NCI-H1105 treated with DMSO at 0.1 percent for 48 hours (cell line): ENCODE measurements at places on chromosomes 12 and 14.

- DNase-seq, result no peak
Measured at GRCh38 chr14:67644428-67644827, 24.7 kb downstream of the ARG2 start.

GRCh38 chr14:32010604-32011125, 66.4 kb upstream of the ARHGAP5 start:
- DNase-seq, result no peak

GRCh38 chr12:22624548-22624869, 462 bp upstream of the ETNK1 start:
- DNase-seq, result no peak

DNA sequence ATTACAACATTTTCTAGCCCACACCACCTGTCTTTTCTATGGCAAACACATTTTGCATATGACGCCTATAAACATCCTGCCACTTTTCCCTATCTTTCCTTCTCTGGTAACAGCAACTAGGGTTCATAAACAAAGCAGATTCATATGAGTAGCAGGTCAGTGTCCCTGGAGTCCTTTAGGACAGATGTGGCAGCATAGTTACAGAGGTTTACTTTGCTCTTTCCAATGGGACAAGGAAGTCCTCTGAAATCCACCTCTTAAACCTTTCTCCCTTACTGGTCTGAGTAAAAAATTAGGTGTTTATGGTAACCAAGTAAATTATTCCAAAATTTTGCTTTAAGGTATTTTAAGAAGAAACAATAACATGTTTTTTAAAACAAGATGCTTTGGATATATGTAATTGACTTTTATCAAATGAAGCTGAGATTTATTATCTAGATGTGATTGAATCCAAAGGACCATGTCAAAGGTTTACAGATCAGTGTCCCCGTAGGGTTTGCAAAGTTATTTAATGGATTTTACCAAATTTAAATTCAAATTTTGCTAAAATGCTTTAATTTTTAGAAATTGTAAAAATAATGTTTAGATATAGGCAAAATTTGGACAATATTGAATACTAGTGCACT, 79.2 kb upstream of the PAWR start:
- no peak for DNase-seq

- DNase-seq, result no peak
Measured at GRCh38 chr14:64946310-64947045, 3.9 kb upstream of the GPX2 start.

GRCh38 chr14:75428230-75429104, 645 bp downstream of the JDP2 start:
- DNase-seq, result no peak

GRCh38 chr14:89422181-89422951, 5.3 kb upstream of the FOXN3 start:
- DNase-seq, result no peak

DNA sequence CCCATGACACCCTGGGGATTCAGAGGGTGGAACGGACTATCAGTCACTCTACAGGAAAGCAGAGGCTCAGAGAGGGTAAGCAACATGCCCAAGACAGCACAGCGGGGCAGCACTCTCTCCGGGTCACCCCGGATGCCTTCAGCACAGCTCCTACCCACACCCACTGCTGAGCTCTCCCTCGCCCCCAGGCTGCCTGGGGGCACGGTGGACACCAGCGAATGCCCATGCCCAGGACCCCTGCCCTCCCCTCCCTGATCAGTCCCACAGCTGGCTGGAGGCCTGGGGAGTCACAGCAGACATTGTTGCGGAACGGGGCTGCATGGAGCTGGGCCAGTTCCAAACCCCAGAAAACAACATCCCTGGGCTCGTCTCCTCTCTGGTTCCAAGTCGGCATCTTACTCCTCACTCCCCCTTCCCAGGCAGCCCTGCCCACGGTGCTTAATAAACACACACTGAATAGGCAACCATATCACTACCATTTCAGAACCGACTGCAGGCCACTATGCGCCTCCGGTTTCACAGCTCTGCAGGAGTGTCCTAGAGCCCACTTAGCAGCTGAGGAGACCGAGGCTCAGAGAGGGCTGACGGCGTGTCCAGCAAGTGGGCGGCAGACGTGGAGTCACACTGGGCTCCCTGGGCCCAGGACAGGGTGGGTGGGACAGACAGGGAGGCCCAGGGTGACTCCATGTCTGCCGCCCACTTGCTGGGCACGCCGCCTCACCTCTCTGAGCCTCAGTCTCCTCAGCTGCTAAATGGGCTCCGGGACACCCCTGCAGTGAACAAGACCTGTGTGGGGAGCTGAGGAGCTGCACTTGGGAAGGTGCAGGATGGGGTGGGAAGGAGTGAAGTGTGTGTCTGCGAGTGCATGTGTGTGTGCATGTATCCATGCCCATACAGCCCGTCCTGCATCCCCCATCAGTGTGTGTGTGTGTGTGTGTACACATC, 27.0 kb downstream of the CCDC85C start:
- no peak for DNase-seq

DNA sequence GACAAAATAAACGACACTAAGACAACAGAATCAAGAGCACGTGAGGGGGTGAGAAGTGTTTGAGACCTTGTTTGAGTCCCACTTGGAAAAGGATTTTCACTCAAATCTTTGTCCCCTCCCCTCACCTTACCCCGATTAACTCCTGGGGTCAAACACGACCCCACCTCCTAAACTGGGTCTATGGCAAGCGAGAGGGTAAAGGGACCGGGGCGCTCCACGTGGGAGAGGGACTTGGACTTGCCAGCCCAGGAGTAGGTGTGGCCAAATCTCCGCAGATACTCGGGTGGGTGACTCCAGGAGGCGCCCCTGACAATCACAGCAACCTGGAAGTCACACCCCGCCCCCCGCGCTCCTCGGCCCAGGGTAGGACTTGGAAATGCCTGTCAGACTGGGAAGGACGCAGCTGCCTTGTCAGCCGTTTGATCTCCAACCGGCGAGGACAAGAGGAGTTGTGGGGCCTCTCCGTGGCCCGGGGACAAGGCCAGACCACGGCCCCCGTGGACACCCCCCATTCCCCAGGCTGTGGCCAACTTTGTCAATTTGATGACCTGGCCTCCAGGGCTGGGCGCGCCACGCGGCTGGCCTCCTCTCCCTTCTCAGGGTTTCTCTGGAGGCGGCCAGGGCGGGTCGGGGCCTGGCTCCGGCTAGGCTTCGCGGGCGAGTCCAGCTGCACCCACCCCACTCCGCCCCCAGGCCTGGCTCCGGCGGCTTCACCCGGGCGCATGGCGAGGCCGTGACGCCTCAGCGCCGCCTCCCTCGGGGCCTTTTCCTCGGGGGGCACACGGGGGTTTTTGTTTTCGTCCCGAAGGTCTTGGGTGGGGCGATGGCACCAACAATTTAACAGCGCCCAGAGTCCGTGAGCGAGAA, 1.1 kb upstream of the BCL11B start:
- peak; percentile 80 for DNase-seq

GRCh38 chr14:77098529-77099353, 683 bp downstream of the CIPC start:
- DNase-seq, result peak; percentile 38

DNA sequence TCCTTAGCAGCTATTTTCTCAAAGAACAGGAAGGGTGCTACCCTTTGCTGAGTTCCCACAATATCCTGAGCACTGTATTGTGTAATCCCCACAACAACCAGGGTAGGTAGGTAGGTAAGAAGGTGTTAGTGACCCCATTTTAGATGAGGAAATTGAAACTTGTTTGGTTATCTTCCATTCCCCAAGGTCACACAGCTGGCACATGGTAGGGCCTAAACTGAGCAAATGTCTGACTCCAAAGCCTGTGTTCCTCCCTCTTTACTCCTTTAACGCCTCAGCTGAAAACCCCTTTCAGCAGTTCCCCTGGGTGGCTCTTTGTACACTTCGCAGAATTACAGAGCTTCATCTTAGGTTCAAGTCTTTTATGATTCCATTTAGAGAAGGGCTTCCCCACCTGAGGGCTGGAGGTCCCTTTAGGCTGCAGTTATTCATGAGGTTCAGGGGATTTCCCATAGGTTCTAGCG, 26.5 kb upstream of the RIC8B start:
- DNase-seq, result no peak

GRCh38 chr12:93336291-93336741, 41.4 kb upstream of the NUDT4 start:
- DNase-seq, result no peak

DNA sequence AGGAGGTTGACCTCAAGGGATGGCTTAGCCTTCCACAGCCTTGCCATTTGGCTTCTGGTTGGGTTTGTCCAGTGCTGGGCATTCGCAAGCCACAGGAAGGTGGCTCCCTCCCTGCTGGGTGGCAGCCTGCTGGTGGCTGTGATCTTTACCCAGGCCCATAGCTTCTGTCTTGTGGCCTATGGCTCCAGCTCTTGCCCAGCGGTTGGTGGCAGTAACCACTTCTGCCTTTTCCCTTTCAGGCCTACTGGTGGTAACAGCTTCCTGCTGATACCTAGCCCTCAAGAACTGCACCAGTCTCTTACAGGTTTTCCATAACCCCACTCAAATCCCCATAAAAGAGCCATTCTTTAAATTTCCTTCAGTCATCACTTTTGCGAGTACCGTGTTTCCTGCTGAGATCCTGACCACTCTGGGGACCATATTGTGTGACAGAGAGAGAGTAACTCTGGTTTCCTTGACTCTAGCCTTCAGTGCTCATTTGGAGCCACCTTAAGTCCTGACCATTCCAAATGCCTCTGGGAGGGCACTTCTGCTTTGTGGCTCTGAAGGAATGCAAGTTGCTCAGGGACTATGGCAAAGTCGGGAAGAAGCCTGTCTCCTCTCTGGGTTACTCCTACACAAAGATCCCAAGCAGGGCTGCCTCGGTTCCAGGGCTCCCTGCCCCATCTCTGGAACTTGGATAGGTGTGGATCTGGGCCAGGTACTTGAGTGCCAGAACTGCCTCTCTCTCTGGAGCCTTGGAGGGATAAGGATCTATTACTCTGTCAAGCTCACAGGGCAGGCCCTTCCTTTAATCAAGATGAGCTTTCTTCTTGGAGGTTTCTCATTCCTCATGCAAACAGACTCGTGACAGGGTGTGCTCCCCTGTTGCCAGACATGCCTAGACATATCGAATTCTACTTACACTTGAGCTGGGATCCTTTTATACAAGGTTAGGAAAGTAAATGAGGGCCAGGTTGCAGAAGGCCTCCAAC, 2.9 kb upstream of the NYNRIN start:
- no peak for DNase-seq

DNA sequence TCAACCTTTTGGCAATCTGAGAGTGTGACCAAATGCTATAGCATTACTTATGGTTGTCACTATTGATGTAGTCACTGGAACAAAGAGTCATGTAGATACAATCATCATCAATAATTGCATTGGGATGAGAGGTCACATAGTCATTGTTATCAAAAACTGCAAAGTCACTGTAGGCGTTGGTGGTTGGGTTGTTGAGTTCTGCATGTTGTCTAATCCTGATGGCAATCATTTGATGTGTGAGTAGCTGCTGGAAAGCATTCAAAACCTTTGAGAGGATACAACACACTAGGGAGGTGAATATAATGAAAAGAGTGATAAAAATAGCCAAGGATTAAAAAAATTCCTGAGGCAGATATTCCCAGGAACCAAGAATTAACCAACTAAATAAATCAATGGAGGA, 214.7 kb upstream of the SYT10 start:
- no peak for DNase-seq

- DNase-seq, result no peak
Measured at GRCh38 chr14:50338587-50338986, 26.5 kb downstream of the DMAC2L start.

GRCh38 chr14:71712478-71712877, 219.8 kb upstream of the RGS6 start:
- DNase-seq, result no peak

GRCh38 chr12:92010368-92010767, 135.3 kb downstream of the BTG1 start:
- no peak for DNase-seq

DNA sequence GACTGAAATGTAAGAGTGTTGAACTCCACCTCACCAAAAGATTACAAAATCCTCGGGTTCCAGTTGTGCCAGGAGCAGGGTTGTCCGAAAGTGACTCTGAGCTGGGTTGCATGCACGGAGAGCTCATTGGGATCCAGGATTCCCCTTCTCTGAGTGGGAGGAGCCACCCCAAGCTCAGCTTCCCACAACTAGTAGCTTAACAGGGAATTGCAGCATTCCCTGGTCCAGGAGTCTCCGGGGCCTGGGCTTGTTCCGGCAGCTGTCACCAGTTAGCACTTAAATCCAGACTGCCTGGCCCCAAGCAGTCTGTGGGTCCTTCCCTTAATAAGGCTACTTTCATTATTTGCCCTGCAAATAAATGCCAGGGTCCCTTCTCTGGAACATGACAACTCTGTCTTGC, 50.1 kb downstream of the CD9 start:
- DNase-seq, result peak; percentile 27

- no peak for DNase-seq
Measured at GRCh38 chr14:23185063-23185462, 1.6 kb upstream of the SLC7A8 start.

DNA sequence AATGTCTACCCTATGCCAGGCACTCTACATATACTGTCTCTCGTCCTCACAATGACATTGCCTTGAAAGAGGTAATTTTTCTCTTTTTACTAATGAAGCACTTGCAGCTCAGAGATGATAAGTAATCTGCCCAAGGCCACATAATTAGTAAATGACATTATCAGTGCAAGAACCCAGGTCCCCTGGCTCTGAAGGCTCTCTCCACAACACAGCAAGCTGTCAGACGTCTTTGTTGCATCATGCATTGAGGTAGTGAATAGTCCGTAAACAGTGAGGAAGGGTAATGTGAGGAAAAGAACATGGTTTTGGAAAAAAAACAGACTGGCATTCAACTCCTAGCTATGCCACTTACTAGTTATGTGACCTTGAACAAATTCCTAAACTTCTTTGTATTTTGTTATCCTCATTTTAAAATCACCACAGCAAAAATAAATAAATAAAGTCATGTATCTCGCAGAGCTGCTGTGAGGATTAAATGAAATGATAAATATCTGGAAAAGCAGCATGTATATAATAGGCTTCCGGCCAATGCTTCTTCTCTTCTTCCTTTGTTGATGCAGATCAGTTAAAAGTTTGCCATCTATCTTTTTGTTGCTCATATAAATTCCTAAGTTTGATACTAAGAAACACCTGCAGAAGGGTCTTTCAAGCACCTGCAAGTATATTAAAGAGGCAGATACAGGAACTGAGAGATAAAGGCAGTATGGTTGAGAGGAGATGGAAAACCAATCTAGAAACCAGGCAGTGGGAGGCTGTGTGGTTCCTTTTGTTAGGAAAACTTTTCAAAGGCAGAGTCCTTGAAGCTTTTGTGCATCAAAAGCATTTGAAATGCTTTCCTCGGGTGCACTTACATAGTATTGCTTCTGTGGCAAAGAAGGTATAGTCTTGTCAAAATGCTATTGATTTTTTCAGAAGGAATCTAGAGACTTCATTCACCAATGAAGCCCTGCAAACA, 82.8 kb downstream of the BTG1 start:
- no peak for DNase-seq
